ENCODE measurements at places on chromosomes 4 and X. TPM values are rescaled to one million over a fixed set of nuclear protein-coding genes. Genes with fewer than 3 reads are reported as not detected.

DNA sequence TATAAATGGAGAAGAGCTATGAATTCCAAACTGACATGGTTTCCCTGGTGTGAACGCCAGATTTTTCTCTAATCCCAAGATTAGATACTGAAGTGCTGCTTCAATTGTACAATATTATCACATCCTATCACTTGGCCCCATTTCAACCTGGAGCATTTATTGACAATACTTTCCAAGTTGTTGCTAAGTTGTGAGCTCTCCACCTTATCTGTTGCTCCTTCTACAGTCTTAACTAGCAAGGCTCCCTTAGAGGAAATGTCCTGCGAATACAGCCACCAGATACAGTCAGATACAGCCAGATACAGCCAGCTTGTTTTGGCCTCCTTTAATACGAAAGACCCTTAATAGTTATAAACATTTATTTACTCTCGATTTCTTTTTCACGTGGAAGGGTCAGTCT is 466.3 kb upstream of the FAM241A start:
- DNase-seq = no peak

DNA sequence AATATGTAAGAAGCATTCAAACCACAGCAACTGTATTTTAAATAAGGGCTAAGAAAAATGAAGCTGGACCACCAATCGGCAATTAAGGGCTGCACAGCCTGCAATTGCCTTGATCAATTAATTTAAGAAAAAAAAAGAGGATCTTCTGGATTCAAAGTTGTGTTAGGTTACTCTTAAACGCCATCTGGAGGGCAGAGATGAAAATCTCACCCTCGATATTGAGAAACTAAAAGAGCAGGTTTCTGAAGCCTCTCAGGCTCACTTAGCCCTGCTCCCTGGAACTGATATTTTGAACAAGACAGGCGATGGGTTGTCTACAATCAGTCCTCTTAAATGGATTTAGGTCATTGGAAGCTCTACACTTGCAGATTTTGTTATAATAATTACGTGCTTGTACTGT is 579.4 kb downstream of the GRXCR1 start:
- no peak for DNase-seq

DNA sequence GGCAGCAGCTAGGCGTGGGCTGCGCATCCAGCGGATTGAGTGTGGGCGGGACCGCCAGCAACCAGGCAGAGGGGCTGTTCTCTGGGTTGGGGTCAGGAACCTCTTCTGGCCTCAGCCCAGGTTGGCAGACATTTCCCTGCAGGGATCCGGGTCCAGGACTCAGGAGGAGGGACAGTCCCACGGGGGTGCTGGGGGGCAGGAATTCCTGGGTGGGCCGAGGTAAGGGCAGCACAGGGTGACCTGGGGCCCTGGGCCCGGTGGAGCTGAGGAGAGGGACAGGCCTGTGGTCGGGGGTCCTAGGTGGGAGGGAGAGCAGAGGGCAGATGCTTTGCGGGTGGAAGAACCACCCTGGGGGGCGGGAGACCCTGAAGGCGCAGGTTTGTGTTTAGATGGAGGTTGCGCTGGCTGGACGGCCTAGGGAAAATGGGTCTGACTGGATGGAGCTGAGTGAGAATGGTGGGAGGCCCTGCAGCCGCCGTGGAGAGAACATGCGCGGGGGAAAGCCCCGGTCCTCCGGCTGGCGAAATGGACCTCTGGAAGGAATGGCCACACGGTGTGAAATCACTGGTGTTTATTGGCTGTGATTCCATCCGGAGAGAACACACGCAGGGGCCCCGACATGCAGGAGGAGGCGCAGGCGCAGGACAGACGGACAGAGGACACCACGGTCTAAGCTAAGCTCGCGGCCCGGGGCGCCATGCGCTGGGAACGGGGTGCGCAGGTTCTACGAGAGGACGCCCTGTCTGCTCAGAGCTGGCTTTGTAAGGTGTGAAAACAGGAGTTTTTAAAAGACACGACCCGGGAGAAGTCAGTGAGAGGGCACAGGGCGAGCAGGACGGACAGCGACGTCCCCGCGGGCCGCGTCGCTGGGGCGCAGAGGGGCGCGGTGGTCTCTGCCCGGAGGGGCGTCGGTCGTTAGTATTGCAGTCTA is 41.3 kb downstream of the CPLX1 start:
- DNase-seq = no peak

GRCh38 chr4:181289198-181289597 is 954.0 kb upstream of the TENM3 start:
- DNase-seq = no peak

DNA sequence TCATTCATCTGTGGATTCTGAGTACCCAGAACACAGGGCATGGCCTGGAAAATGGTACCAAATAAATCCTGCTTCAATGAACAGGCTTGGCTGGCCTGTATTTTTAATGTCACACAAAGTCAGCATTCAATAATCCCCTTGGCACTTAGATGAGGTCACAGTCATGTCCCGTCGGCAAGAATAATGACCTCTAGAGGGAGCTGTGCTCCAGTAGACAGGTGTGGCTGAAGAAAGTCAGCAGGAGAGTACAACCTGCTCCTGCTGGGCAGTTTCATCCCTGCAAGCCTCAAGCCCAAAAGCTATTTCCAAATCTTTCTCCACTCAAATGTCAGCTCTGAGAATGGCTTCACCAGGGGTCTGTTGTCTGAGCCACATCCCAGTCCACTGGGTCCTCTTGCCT is 404.0 kb upstream of the F9 start:
- peak; percentile 4 for DNase-seq

GRCh38 chrX:20116577-20117240 is at the start of gene MAP7D2:
MAP7D2 (minus strand) TSS chrX:20116907; CDS start chrX:20116879, 28 bp downstream.
- no peak for DNase-seq

GRCh38 chr4:52852041-52852440 is 10.1 kb upstream of the RASL11B start:
- DNase-seq = no peak

DNA sequence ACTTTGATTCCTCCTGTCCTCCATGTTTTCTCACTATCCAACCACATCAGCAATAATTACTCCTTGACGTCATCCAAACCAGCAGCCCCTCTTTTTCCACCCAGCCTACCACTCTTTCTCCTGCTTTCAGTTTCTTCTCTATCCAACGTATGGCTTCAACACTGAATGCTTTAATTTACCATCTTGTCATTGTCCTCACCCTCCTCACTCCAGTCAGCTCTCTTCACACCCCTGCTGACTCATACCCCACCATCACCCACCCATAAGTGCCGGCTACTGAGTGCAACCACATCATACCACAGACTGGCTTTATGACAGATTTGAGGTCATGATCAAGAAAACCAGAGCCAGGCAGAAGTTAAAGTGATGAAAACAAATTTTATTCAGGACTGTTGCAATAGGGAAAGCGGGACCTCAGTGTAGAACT is 9.8 kb upstream of the ANXA5 start:
- DNase-seq = no peak

- no peak for DNase-seq
These were observed 13.0 kb upstream of the TMEM156 start for GRCh38 chr4:39044956-39045826.

GRCh38 chr4:14726877-14727361 is 275.4 kb upstream of the CPEB2 start:
- DNase-seq = no peak

GRCh38 chrX:129572422-129572821 is 32.4 kb downstream of the OCRL start:
- DNase-seq = no peak

GRCh38 chrX:152886716-152887115 is 11.2 kb upstream of the ZNF185 start:
- DNase-seq = no peak

DNA sequence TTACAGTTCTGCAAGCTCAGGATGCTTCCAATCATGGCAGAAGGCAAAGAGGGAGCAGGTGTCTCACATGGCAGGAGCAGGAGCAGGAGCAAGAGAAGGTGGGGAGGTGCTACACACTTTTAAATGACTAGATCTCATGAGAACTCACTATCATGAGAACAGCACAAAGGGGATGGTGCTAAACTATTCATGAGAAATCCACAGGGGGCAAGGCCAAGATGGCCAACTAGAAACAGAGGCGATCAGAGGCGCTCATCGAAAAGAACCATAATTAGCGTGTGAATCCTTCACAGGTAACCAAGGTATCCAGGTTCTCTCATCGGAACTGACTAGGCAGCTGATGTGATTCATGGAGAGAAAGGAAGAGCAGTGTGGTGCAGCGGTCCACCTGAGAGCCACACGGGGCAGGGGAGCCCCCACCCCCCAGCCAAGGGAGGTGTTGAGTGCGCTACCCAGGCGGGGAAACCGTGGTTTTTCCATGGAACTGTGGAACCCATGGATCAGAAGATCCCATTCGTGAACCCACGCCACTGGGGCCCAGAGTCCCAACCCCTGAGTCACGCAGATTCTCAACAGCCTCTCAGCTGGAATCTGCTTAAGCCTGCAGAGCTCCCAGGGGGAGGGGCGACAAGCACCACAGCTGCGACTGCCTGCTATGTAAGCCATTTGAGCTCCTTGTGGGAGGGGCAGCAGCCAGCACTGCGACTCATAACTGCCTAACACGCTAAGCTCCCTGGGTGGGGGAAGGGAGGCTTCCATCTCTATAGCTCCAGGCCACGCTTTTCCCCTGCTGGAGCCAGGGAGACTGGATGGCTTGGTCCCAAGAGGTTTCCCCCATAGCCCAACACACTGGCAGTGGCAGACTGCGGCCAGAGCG is 46.7 kb downstream of the FGF16 start:
- DNase-seq = no peak

DNA sequence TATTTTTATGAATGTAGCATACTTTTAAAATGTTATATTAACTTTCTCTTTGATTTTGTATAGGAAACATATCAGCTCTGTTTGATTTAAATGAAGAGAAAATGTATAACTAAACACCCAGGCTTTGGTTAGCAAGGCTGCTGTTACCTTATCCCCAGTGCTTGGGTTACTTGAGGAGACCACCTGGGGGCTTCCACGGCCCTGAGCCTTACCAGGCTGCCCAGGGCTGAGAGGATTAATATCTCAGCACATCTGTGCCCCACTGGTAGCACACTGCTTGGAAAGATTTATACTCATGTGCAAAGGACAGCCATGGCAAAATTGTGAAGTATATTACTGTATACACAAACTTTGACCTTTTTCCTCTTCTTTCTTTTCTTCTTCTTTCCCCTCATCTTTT is 752.9 kb downstream of the RAPGEF2 start:
- no peak for DNase-seq

Gene GPR34
- not detected for total RNA-seq

Gene ARMCX6
- total RNA-seq = 51.6 TPM

Gene GABRG1
- not detected for total RNA-seq

Measured in B cell (primary cell).